CD4-positive, alpha-beta T cell treated with Interleukin-17A for 1 hour (primary cell): ENCODE measurements at places on chromosomes 12 and 14.

- DNase-seq = no peak
These were observed 10.7 kb upstream of the KRT80 start for GRCh38 chr12:52202361-52203078.

DNA sequence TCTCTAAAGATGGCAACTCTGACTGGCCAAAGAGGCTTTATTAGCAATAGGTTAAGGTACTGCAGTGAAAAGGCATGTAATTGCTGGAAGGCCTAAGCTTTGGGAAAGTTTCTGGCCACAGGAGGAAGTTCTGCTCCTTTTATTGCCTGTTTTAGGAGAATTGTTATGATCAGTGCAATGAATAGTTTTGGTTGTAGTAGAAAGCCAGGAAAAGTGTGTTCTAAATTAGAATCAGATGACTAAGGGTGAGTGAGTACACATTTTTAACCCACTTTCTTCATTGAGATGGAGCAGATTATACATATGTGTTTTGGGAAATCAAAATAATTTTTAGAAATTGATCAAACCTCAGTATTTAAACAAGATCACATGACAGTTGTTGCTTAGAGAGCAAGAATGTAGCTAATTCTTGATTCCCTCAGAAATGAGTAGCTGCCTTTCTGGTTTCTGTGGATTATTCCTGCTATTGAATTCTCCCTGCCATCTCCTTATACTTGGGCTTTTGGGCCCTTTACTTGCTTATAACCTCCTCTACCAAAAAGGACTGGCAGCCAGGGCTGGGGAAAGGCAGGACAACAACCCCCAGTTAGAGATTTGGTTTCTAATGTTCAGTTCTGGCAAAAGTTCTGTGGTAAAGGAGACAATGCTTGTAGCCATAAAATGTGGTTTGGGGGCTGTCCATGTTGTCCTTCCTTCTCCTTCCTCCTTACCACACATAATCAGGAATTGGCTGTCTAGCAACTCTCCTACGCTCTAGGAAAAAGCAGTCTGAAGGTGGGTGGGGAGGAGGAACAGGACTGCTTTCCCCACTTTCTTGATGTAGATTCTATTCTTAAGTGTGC is 217.1 kb downstream of the SLC38A4 start:
- no peak for DNase-seq

DNA sequence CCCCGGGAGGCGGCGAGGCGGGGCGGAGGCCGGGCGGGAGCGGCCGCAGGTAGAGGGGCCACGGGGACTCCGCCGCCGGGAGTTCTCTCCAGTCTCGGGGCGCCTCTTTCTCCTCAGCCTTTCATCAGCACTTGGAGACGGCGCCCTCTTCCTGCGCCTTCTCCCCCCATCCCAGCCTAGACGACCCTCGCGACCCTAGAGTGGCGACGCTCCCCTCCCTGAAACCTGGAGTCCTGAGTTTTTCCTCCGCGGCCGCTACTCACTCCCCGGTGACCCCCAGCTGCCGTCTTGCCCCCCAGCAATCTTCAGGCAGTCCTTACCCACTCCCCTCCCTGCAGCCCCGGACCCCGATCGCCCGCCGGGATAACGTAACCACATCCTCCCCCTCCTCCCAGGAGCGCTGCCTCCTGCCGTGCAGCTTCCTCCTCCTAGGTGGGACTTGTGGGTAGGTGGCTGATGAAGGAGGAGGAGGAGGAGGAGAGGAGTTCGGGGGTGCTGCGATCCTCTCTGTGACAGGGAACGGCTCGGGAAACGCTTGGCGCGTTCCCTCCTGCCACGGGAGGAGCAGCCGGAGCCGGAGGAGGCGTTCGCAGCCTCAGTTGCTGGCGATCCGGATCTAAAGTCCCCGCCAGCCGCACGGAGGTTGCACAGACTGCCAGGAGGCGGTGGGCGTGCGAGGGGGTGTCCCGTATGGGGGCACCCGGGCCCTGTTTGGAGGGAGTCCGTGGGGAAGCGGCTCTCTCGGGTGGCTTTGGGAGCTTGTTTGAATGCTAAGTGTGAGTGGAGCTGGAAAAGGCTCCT is 891 bp downstream of the PLEKHA5 start:
- DNase-seq = peak; percentile 9

DNA sequence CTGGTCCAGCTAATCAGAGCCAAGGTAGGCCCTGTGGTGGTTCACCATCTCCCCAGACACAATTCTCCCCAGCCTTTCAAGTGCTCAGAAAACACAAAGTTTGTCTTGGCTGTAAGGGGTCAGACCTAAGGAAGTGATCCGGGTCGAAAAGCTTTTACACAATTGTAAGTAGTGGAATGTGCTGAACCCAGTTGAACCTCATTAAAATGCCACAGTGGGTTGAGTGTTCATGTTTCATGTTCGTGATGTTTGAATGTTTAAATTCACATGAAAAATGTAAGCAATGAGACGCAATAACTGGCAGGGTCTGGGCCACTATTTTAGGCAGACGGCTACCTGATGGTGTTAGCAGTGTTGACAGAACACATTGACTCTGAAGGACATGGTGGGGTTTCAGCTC is 60.9 kb upstream of the JDP2 start:
- DNase-seq = no peak

DNA sequence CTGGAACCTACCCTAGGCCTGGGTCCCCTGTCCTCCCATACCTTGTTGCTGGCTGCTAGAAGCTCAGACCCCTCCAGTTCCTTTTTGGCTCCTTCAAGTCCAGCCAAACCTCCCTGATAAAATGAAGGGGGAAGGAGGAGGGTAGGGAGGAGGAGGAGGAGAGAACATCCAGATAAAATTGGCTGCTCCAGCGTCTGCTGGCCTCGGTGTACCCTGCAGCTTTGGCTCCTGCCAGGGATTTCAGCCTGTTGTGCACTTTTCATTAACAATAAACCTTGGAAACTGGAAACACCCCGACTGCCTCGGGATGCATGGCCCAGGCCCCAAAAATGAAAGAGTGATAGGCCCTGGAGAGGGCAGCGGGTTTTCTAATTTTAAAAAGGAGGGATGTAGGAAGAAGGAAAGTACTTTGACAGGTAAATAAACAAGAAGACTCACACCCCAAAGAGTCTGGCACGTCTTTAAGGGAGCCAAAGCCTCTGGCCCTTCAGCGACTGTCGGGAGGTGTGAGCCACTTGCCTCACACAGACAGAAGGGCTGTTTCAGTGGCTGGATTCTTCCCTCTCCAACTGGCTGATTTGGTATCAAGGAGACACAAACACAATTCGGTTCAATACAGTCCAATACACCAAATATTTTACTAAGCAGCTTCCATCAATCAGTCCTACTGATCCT is 49.8 kb downstream of the NUAK1 start:
- no peak for DNase-seq
